Pulmonary artery endothelial cell (primary cell): ENCODE measurements at places on chromosomes 3 and 15. TPM values are rescaled to one million over a fixed set of nuclear protein-coding genes. Genes with fewer than 3 reads are reported as not detected.

The GHRL gene
- total RNA-seq: not detected in 2 replicates

The IP6K2 gene
- 42.3 and 55.7 TPM in 2 replicates for total RNA-seq

The AP3B2 gene
- not detected in 2 replicates for total RNA-seq

The GDPGP1 gene
- total RNA-seq: 7.3 and 10.2 TPM in 2 replicates

The FOXL2 gene
- 0.07 TPM in 2 replicates for total RNA-seq

The ARHGAP11A gene
- 22.9 and 35.9 TPM in 2 replicates for total RNA-seq

The ACSBG1 gene
- not detected in 2 replicates for total RNA-seq

The DUOX1 gene
- not detected in 2 replicates for total RNA-seq

The GOLGA8J gene
- total RNA-seq: 0.11 TPM in 1 of 2 replicates, not detected in the other

The CYP8B1 gene
- total RNA-seq: not detected in 2 replicates

The CFAP91 gene
- 0.14 and 0.92 TPM in 2 replicates for total RNA-seq
